Chondrocyte (in vitro differentiated cells): ENCODE measurements at places on chromosomes 6 and 20. TPM values are rescaled to one million over a fixed set of nuclear protein-coding genes. Genes with fewer than 3 reads are reported as not detected.

- H3K36me3 ChIP-seq: no peaks in the 10 kb centered on the region
- H3K4me3 ChIP-seq: no peak overlapping the region
- H3K27ac ChIP-seq: no peak overlapping the region
- no peak for DNase-seq
- no peaks in the 10 kb centered on the region for H3K27me3 ChIP-seq
Measured at GRCh38 chr6:106556368-106556960, 72.8 kb downstream of the RTN4IP1 start.

DNA sequence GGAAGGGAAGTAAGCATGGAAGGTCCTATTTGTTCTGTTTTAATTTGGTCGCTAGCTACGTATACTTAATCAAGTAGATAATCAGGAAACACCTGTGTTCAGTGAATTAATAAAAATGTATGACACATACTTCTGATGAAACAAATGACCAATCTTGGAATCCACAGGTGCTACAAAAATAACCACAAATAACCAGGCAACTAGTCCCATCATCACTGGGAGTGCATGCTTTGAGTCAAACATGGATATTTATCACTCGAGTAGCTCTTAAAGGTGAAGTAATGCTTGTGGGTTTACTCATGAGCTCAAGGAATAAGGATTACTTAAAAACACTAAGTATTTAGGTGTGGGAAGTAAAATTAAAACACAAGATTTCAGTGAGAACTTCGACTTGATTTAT lies 285.6 kb upstream of the ID4 start:
- H3K4me3 ChIP-seq: no peak overlapping the region
- no peaks in the 10 kb centered on the region for H3K27me3 ChIP-seq
- H3K4me1 ChIP-seq: peaks cover 12% of the 10 kb centered on the region
- H3K36me3 ChIP-seq: peaks cover 1% of the 10 kb centered on the region
- H3K27ac ChIP-seq: no peak overlapping the region

DNA sequence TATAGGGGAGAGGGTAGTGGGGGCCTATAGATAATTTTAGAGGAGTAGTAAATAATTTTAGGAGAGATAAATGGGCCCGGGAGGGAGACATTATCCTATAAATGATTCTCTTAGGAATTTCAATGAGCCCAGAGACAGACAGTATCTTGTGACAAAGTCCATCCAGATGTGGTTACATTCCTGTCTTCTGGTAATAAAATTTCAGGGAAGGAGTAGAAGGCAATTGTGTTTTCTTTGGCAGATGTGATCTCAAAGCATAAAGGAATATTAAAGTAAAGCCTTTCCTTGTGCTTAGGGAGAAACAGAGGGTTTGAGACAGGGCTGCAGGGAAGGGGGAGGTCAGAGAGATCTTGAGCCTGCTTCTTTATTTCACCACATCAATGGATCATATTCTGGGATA lies 979.8 kb upstream of the GJE1 start:
- H3K27ac ChIP-seq: peak overlapping the region; percentile 7
- no peaks in the 10 kb centered on the region for H3K36me3 ChIP-seq
- DNase-seq: no peak
- H3K27me3 ChIP-seq: no peaks in the 10 kb centered on the region
- H3K4me1 ChIP-seq: peaks cover 9% of the 10 kb centered on the region
- no peak overlapping the region for H3K4me3 ChIP-seq

DNA sequence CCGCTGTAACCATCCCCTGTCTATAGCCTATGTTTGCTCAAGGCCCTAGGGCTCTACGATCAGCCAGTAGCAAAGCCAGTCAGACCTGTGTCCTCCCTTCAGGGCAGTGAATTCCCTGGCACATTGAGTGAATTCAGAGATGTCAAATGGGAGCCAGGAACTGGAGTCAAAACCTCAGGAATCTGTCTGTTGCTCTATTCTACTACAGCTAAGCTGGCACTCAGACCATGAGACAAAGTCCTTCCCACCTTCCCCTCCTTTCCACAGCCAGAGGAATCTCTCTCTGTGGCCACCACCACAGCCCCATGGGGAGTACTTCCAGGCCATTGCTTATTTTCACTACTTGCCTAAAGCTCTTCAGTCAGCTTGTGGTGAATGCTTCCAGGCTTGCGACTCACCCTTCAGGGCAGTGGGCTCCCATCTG lies 82.0 kb downstream of the PKIB start:
- peaks cover 8% of the 10 kb centered on the region for H3K36me3 ChIP-seq
- peaks cover 36% of the 10 kb centered on the region for H3K4me1 ChIP-seq
- no peak for DNase-seq
- H3K27ac ChIP-seq: peak overlapping the region; percentile 42
- no peaks in the 10 kb centered on the region for H3K27me3 ChIP-seq
- no peak overlapping the region for H3K4me3 ChIP-seq

- no peaks in the 10 kb centered on the region for H3K27me3 ChIP-seq
- H3K4me3 ChIP-seq: peak overlapping the region; percentile 96
- H3K36me3 ChIP-seq: peaks cover 37% of the 10 kb centered on the region
- no peak for DNase-seq
Measured at GRCh38 chr6:31540640-31541039, 1.2 kb downstream of the DDX39B start.

GRCh38 chr6:12119085-12119588 lies 107.0 kb downstream of the HIVEP1 start:
- H3K4me3 ChIP-seq: no peak overlapping the region
- H3K36me3 ChIP-seq: peaks cover 40% of the 10 kb centered on the region
- H3K4me1 ChIP-seq: peaks cover 11% of the 10 kb centered on the region
- H3K27me3 ChIP-seq: no peaks in the 10 kb centered on the region
- DNase-seq: no peak
- peak overlapping the region; percentile 29 for H3K27ac ChIP-seq

GRCh38 chr6:24504649-24505586 lies 10.1 kb downstream of the ALDH5A1 start:
- H3K27ac ChIP-seq: no peak overlapping the region
- peaks cover 32% of the 10 kb centered on the region for H3K36me3 ChIP-seq
- no peaks in the 10 kb centered on the region for H3K4me1 ChIP-seq
- H3K4me3 ChIP-seq: no peak overlapping the region

GRCh38 chr6:149154261-149154821 lies 163.2 kb upstream of the TAB2 start:
- no peak overlapping the region for H3K27ac ChIP-seq
- DNase-seq: no peak
- no peak overlapping the region for H3K4me3 ChIP-seq
- H3K4me1 ChIP-seq: peaks cover 8% of the 10 kb centered on the region
- H3K27me3 ChIP-seq: no peaks in the 10 kb centered on the region

DNA sequence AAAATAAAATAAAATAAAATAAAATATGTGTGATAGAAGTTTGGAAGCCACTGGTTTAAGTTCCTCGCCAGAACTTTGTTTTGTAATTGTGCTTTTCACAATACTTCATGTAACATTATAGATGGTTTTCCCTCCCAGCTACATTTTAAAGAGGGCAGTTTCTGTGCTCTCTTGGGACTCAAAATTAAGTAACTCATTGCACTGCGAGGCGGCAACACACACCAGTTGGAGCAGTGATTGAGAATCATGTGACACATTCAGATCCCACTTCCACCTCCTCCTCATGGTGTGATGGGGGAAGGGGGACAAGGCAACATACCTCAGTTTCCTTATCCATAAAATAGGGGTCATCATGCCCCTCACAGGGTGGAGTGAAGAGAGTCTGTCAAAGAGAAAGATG lies 7.5 kb downstream of the C2 start:
- peaks cover under 1% of the 10 kb centered on the region for H3K4me1 ChIP-seq
- H3K27ac ChIP-seq: no peak overlapping the region
- no peak overlapping the region for H3K4me3 ChIP-seq

GRCh38 chr6:21742238-21742660 lies 148.7 kb downstream of the SOX4 start:
- H3K27me3 ChIP-seq: no peaks in the 10 kb centered on the region
- H3K4me1 ChIP-seq: peaks cover 46% of the 10 kb centered on the region
- H3K27ac ChIP-seq: peak overlapping the region; percentile 90
- peak overlapping the region; percentile 45 for H3K4me3 ChIP-seq

- peaks cover 8% of the 10 kb centered on the region for H3K36me3 ChIP-seq
- H3K4me1 ChIP-seq: no peaks in the 10 kb centered on the region
- H3K27ac ChIP-seq: no peak overlapping the region
- peaks cover 2% of the 10 kb centered on the region for H3K27me3 ChIP-seq
Measured at GRCh38 chr6:102015431-102015830, 621.9 kb downstream of the GRIK2 start.

DNA sequence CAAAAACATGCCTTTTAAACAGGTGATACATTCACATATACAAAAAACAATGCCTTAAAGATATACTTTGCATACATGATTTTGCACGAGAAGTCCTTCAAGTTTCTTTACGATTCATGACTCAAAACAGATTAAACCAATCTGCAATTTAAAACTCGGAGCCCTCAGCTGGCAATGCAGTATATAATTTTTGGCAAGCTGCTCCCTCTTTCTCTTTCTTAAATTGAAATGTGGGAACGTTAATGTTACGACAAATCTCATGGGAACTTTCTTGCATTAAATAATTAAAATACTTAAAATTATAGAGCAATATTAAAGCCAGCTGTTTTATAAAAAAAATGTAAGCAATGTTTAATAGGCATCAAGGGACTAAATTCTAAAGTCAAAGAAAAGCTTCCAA lies 334.6 kb downstream of the ESR1 start:
- peaks cover 24% of the 10 kb centered on the region for H3K36me3 ChIP-seq
- H3K4me1 ChIP-seq: peaks cover 17% of the 10 kb centered on the region
- DNase-seq: no peak
- H3K27me3 ChIP-seq: no peaks in the 10 kb centered on the region

- DNase-seq: no peak
- H3K4me3 ChIP-seq: no peak overlapping the region
- no peaks in the 10 kb centered on the region for H3K27me3 ChIP-seq
- H3K27ac ChIP-seq: peak overlapping the region; percentile 76
- peaks cover 82% of the 10 kb centered on the region for H3K4me1 ChIP-seq
Measured at GRCh38 chr6:75170691-75171560, 34.9 kb downstream of the COL12A1 start.

- no peak for DNase-seq
- no peak overlapping the region for H3K27ac ChIP-seq
- H3K4me3 ChIP-seq: no peak overlapping the region
- H3K27me3 ChIP-seq: no peaks in the 10 kb centered on the region
- peaks cover 24% of the 10 kb centered on the region for H3K36me3 ChIP-seq
Measured at GRCh38 chr6:109760208-109760607, 69.1 kb downstream of the FIG4 start.

DNA sequence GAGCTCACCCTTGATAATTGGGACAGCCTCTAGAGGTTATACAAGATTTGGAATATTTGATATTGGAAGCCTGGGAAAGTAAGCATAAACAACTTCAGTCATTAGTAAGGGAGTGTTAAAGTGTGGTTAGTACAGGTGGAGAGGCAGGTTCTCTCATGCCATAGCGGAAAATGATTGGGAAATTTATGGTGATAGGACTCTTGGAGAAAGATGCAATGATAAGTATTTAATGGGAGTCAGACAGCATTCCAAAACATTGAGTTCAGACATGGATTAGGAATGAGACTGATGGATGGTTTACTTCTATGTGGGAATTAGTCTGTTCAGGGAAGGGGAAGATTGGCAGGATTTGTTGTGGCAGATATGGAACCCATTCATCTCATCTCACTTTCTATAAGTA lies 152.7 kb downstream of the MCHR2 start:
- no peaks in the 10 kb centered on the region for H3K4me1 ChIP-seq
- H3K27ac ChIP-seq: no peak overlapping the region
- peaks cover 31% of the 10 kb centered on the region for H3K27me3 ChIP-seq
- no peak overlapping the region for H3K4me3 ChIP-seq
- H3K36me3 ChIP-seq: no peaks in the 10 kb centered on the region
- DNase-seq: no peak

DNA sequence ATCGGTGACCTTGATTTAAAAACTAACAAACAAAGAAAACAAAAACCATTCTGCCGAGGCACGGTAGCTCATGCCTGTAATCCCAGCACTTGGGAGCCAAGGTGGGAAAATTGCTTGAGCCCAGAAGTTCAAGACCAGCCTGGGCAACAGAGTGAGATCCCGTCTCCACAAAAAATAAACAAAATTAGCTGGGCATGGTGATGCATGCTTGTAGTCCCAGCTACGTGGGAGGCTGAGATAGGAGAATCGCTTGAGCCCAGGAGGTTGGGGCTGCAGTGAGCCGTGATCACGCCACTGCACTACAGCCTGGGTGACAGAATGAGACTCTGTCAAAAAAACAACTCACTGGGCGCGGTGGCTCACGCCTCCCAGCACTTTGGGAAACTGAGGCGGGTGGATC lies 48.2 kb upstream of the TFAP2A start:
- peaks cover 1% of the 10 kb centered on the region for H3K36me3 ChIP-seq
- H3K27ac ChIP-seq: no peak overlapping the region
- H3K4me1 ChIP-seq: no peaks in the 10 kb centered on the region
- no peak for DNase-seq
- H3K4me3 ChIP-seq: no peak overlapping the region
- H3K27me3 ChIP-seq: peaks cover 9% of the 10 kb centered on the region

- peaks cover 14% of the 10 kb centered on the region for H3K36me3 ChIP-seq
- H3K27ac ChIP-seq: no peak overlapping the region
- DNase-seq: no peak
- H3K4me1 ChIP-seq: no peaks in the 10 kb centered on the region
Measured at GRCh38 chr6:144823131-144823530, 538.0 kb downstream of the UTRN start.

- peaks cover 3% of the 10 kb centered on the region for H3K36me3 ChIP-seq
- no peaks in the 10 kb centered on the region for H3K27me3 ChIP-seq
- no peak overlapping the region for H3K27ac ChIP-seq
- DNase-seq: no peak
- H3K4me3 ChIP-seq: no peak overlapping the region
Measured at GRCh38 chr6:79520534-79520933, 16.7 kb downstream of the LCA5 start.

GRCh38 chr6:109783250-109783986 lies 92.3 kb downstream of the FIG4 start:
- H3K36me3 ChIP-seq: peaks cover 8% of the 10 kb centered on the region
- no peaks in the 10 kb centered on the region for H3K27me3 ChIP-seq
- no peak for DNase-seq
- no peak overlapping the region for H3K27ac ChIP-seq

DNA sequence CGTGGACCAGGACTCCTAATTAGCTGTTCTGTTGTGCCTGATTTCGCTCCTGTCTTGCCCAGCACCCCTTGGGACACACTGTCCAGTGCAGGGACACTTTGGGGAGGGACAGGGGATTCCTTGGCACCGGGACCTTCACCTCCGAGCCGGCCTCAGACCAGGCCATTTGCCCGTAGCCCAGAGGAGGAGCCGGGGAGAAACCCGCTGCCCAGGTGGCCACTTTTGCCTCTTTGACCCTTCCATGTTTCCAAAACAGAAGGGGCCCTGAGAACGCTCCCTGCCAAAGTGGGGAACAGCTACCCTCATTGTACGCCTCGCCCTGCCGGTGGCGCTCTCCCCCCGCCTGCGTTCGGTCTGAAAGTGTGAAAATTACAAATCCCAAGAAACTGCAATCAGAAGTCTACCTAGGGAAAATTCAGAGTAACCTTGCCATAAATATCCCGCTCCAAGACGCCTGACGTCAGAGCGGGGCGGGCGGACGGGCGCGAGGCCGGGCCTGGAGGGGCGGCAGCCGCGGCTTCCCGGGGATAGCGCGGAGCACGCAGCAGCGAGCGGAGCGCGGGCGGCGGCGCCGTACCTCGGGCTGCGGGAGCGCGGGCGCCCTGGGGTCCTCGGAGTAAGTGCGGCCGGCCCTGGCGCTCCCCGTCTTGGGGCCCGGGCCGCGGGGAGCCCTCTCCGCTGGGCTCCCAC lies at the start of gene DAAM2:
Gene DAAM2 (plus strand): TSS at position 527 of the 690 bp plus-strand sequence. CDS start 63,927 bp downstream, outside the sequence.
- peak within 1 kb of the TSS; percentile 98 for H3K4me3 ChIP-seq
- peaks cover 13% of the 10 kb centered on the region for H3K36me3 ChIP-seq
- no peak for DNase-seq
- peaks cover 59% of the 10 kb centered on the region for H3K4me1 ChIP-seq
- no peaks in the 10 kb centered on the region for H3K27me3 ChIP-seq
- H3K27ac ChIP-seq: peak within 1 kb of the TSS; percentile 95

- H3K27ac ChIP-seq: no peak overlapping the region
- no peaks in the 10 kb centered on the region for H3K4me1 ChIP-seq
- no peak for DNase-seq
- H3K4me3 ChIP-seq: no peak overlapping the region
Measured at GRCh38 chr6:161374971-161375873, 101.4 kb upstream of the AGPAT4 start.

The CDK5RAP1 gene
- 21.7 to 28.3 TPM (median 26.1 TPM) in 3 replicates for total RNA-seq

The MOXD1 gene
- total RNA-seq: 9.0 to 14.3 TPM (median 9.1 TPM) in 3 replicates

The OTOR gene
- not detected in 3 replicates for total RNA-seq
